Retina (tissue), 1 donor: ENCODE measurements at places on chromosomes 3 and 15.

DNA sequence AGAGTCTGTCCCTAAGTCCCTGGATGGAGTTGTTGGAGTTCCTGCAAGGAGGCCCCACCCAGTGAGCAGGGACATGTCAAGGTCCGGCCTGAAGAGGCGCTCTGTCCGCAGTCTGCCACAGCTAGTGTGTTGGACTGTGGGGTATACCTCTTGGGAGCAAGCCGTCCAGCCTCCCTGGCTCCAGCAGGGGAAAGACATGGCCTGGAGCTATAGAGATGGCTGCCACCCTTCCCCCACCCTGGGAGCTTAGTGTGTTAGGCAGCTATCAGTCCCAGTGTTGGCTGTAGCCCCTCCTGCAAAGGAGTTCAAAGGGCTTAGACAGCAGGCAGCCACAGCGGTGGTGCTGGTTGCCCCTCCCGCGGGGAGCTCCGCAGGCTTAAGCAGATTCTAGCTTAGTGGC is 20.3 kb downstream of the IMPG2 start:
- no peak for DNase-seq

DNA sequence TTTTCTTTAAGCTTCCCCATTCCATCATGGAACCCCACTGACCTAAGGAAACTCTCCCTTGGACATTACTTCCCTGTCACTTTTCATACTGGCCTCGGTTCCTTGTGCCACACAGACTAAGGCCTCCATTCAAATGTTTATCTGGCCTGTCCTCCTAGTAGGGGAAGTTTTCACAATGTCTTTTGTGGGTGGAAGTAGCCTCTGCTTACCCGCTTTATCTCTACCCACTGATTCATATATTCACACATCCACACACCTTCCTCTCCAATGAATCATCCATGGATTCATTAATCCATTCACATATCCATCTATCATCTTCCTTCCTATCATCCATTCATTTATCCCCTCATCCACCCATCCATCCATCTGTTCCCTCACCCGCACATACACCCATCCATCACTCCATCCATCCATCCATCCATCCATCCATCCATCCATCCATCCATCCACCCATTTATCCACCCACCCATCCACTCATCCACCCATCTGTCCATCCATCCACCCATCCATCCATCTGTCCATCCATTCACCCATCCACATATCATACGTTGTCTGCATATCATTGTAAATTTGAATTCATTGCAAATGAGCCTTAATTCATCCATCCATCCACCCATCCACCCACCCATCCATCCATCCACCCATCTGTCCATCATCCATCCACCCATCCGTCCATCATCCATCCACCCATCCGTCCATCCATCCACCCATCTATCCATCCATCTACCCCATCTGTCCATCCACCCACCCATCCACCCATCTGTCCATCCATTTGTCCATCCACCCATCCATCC is 49.1 kb downstream of the IQSEC1 start:
- DNase-seq, result no peak

DNA sequence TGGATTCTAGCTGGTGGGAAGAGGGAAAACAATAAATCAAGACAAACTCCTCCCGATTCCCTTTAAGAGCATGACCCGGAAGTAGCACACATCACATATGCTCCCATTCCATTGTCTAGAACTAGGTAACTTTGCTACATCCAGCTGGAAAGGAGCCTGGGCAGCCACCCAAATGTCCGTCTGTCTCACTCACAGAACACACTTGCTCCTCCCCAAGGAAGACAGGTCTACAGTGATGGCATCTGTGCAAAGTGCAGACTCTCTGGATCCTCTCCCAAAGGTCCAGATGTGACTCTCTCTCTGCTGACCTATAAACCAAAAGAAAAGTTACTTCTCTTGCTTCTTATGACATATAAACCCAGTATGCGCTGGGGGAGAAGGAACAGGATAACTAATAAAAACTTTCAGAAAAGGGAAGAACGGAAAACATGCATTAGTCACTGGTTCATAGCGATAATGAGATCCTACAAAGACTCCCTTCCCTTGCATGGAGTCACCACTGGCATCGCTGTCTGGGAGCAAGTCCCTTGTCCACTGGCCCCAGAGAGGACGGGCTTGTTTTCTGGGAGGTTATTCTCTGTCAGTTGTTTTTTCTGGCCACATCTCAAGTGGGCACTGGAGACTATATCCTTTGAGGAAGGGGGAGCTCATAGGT is 29.8 kb upstream of the EPHB3 start:
- no peak for DNase-seq

GRCh38 chr3:96200897-96201296 is 613.5 kb upstream of the EPHA6 start:
- DNase-seq, result no peak

GRCh38 chr15:64642875-64643274 is 132.5 kb downstream of the RBPMS2 start:
- DNase-seq, result no peak

GRCh38 chr3:58626841-58627569 is 39.6 kb downstream of the FAM3D start:
- DNase-seq, result peak; percentile 75

GRCh38 chr3:101963902-101964362 is 114.6 kb downstream of the NFKBIZ start:
- DNase-seq, result peak; percentile 4

GRCh38 chr3:132289316-132289715 is 27.9 kb upstream of the ACP3 start:
- DNase-seq, result no peak

GRCh38 chr15:47466357-47466756 is 250.9 kb upstream of the SEMA6D start:
- no peak for DNase-seq

DNA sequence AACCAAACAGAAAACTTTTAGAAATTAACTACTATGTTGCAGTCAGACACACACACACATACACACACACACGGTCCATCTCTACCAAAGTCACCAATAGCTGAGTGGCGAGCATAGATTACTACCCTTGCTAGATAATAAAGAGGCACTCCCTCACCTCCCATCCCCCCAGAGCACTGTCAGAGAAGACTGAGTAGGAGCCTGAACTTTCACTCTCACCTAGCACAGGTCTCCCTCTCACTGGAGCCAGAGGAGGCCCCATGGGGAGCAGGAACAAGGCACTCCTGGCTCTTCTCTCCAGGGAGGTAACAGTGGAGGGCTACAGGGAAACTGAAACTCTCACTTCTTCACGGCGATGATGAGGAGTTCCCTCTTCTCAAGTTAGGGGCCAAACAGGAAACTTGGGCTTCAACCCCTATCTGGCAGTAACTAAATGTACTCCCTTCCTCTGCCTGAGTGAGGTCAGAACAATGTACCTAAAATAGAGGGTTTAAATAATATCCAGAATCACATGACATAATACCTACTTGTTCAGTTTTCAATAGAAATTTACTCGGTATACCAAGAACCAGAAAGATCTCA is 975.3 kb upstream of the GBE1 start:
- DNase-seq, result no peak

DNA sequence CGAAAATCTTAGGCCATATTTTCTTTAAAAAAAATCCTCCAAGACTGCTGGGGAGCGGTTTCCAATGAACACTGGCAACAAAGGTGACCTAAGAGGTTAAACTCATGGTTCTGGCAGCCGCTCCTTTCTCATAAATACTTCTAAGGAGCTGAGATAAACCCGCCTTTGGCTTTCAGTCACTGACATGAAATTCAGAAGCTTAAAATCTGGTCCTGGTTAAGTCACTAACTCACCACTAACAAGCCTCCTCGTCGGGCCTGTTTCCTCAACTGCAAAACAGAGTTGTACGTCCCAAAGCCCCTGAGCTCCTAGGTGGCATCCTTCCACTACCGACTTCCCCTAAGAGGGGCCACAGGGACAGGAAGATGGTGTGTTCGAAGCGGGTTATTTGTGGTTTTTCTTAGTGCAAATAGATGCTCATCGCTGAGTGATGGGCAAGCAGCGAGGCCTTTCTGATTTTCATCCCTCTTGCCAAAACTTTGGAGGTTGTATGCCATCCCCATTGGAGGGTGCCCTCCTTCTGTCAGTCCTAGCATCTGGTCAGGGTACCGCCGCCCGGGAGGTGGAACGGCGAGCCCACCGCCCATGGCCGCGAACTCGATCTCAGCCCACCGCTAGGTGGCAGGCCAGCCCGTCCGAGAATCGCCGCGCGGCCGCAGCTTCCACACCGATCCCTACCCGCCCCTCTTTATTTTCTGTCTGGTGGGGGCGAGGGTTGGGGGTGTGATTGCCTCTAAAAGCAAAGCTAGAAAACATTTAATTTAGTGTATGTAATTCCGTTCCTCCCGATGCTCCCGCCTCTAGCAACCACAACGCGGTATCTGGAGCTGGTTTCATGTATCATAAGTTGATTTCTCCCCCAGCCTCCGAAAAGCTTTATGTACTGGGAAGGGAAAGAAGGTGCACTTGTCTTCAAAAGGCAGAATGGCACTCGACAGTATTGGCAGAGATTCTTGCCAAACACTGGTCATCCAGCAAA is 4.6 kb downstream of the BCL6 start:
- peak; percentile 93 for DNase-seq

- DNase-seq, result no peak
Observed at GRCh38 chr3:140972833-140973232, 31.2 kb downstream of the SLC25A36 start.

GRCh38 chr3:45064512-45065372 is 38.6 kb downstream of the CLEC3B start:
- no peak for DNase-seq

DNA sequence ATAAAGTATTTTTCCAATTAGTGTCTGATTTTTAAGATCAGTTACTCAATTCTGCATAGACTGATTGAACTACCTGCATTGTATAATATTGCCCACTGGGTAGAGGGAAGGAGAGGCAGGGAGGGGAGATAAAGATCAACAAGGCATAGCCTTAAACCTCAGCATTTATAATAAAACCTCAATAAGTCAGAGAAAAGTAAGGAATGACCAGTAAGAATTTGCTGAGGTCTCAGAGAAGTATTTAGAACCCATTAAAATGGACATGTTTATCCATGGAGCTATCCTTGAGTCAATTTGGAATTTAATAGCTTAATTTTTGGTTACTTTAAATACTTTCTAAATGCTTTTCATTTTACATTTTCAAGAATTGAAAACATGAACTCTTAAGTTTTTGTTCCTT is 62.5 kb downstream of the ARMC8 start:
- DNase-seq, result no peak

GRCh38 chr15:35170207-35170606 is 85.1 kb upstream of the NANOGP8 start:
- DNase-seq, result no peak

GRCh38 chr15:89680282-89680873 is 1.2 kb upstream of the PLIN1 start:
- DNase-seq, result no peak

- peak; percentile 73 for DNase-seq
Observed at GRCh38 chr3:127457094-127457475, 133.4 kb downstream of the TPRA1 start.

DNA sequence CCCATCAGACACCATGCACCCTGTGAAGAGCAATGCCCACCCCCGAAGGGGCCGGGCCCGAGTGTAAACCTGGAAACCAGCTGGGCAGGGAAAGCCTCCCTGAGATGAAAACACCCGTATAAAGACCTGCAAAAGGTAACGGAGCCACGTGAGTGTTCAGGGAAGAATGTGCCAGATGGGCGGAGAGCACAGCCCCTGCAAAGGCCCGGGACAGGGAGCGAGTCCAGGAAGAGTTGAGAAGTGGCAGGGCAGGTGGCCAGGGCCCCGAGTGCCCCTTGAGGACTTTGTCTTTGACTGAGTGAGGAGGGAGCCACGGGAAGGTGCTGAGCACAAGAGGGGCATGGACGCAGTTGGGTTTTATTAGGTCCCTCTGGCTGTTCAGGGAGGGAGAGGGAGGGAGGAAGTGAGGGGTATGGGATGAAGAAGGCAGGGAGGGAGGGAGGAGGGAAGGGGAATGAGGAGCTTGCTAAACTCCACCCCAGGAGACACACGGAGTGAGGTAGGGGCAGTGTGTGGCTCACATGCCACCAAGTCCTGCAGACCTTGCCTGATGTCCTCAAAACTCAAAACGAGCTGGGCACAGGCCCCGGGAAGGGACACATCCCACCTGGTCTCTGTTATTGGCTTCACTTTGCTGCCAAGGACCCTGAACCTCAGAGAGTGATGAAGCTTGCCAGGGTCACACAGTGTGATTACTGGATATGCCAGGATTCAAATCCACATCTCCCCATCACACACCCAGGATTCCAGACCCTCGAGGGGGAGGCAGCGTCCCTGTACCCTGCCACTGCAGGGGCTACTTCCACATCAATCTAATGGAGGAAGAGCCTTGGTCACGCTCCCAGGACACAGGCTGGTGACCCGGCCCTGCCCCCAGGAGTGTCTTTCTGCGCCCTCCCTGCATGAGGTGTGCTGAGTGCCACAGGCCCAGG is 49.1 kb upstream of the IQSEC1 start:
- no peak for DNase-seq

DNA sequence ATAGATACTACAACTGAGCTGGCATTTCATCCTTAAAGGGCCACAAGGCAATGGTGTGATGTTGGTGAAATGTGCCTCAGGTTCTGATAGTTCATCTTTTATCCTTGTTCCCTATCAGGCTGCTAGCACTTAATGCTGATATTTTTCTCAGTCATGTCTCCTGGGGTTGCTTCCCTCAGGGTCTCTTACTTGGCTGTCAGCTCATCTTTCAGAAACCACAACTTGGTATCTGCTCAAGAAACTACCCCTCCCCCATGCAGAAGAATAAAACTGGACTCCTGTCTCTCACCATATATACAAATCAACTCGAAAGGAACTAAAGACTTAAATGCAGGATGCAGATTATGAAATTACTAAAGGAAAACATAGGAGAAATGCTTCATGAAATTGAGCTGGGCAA is 308.1 kb downstream of the CHST2 start:
- DNase-seq, result no peak

DNA sequence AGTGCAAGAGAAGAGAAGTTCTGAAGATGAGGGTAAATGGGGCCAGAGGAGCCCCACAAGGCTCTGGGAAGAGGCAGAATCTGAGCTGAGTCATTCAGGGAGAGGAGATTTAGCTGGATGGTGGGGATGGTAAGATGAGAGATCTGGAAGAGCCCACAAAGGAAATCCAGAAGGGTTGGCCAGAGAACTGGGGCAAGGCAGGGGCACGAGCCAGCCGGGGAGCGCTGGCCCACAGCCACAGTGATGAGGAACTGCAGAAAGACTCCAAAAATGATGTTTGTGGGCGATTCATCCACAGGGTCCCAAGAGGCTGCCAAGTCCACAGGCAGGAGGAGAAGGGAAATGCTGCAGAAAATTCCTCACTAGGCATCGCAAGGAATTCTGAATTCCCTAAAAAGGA is 75.9 kb upstream of the ATP2B2 start:
- DNase-seq, result no peak

DNA sequence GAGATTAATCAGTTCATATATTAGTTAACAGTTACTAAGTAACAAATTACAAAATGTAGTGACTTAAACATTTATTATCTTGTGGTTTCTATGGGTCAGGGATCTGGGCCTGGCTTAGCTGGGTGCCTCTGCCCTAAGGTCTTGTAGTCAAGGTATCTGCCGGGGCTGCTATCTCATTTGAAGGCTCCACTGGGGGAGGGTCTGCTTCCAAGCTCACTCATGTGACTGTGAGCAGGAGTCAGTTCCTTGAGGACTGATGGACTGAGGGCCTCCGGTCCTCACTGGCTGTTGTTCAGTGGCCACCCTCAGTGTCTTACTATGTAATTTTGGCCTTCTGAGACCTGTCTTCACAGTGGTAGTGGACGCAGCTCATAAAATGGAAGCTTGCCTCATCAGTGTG is 135.9 kb upstream of the PLXNA1 start:
- no peak for DNase-seq

GRCh38 chr3:188845514-188845913 is 326.3 kb upstream of the TPRG1 start:
- no peak for DNase-seq

GRCh38 chr15:29458361-29458760 is 188.7 kb upstream of the NSMCE3 start:
- no peak for DNase-seq

GRCh38 chr3:152121270-152121636 is 147.5 kb upstream of the MBNL1 start:
- DNase-seq, result no peak
